ENCODE measurements at places on chromosomes 3 and 15.
A peak's percentile ranks its signal among the peaks of the same experiment; 100 is the strongest.

DNA sequence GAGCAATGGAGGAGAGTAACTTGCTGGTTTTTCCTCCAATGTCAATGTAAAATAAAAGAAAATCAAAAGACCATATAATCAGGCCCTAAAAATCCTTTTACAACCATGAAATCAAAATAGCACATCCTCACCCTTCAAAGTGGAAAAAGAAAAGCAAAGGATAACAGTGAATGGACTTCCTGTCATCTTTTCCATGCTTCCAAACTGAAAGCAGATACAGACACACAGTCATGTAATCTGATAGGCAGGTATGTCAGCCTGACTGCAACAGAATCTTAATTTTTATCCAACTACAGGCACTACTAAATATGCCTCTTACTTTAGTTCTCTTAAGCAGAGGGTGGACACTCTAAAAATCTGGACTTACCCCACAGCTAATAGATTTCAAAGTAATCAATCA is 27.8 kb upstream of the IGDCC4 start:
- DNase-seq, result no peak

- no peak for DNase-seq
Observed at GRCh38 chr15:75786575-75786947, 56.7 kb upstream of the UBE2Q2 start.

- no peak for DNase-seq
Observed at GRCh38 chr3:168974617-168975403, 688.7 kb downstream of the MECOM start.

DNA sequence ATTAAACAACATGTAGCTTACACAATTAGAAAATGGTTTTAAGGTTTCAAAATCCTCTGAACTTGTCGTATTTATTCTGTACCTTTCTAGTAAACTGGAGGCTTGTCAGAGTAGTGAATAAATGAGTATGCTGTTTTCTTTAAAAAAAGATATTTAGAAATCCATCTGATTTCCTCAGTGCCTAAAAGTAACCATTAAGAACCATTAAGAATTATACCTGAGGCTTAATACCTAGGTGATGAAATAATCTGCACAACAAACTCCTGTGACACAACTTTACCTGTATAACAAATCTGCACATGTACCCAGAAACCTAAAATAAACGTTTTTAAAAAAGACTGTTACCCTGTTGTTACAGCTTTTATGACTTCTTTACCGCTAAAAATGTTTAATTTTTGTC is 143.0 kb upstream of the SOX2 start:
- DNase-seq, result no peak

- peak; percentile 67 for DNase-seq
Observed at GRCh38 chr3:41117398-41117870, 81.9 kb upstream of the CTNNB1 start.

GRCh38 chr3:4471907-4472306 is 4.8 kb upstream of the SUMF1 start:
- no peak for DNase-seq

GRCh38 chr15:68210821-68211655 is 5.9 kb upstream of the CALML4 start:
- peak; percentile 73 for DNase-seq

GRCh38 chr3:48456456-48456855 is 9.9 kb downstream of the ATRIP start:
- no peak for DNase-seq

DNA sequence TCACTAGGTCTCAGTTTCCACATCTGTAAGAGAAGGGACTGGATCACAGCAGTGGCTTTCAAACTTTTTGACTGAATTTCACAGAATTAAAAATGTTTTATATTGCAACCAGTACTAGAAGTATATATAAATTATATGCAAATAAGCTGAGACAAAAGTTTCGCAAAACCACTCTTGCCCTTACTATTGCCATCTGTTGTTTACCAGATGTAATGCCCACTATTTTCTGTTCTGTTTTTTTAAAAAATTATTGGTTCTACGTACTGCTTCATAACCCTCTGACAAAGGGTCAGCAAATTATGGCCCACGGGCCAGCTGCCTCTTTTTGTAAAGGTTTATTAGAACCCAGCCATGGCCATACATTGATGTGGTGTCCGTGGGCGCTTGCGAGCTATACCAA is 44.8 kb downstream of the PDIA5 start:
- DNase-seq, result no peak

DNA sequence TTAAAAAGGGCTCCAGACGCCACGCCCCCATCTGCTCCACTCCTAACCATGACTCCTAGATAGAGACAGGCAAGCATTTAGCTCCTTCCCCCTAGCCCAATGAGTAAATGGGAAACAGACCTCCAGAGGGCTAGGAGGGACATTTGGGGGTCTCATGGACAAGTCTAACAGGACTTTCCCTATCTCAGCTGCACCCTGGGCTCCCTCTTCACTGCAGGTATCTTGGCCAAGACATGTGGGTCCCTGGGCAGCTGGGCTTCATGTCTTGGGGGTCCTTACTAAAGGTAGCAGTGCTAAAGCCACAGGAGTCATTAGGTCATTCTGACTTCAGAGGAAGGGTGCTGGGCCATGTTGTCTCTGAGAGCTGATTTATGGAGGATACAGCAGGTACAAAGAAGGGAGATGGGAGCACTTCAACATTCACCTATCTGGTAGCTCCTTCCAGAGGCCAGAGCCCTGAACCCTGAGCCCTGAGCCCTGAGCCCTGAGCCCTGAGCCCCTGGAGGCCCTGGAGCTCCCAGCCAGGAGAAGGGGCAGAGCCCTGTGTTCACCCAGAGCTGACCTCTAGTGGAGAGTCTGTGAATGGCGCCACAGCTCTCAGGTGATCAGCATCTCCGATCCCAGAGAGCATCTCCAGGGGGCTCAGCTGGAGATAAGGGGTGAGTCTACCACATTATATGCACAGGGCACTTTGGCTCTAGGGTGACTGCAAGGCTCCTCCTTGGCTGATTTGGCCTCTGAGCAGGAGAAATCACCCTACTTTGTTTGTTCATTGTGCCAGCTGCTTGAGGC is 40.1 kb upstream of the EPHB1 start:
- DNase-seq, result peak; percentile 67

GRCh38 chr3:104362319-104362718 is 1004.4 kb upstream of the ALCAM start:
- no peak for DNase-seq

DNA sequence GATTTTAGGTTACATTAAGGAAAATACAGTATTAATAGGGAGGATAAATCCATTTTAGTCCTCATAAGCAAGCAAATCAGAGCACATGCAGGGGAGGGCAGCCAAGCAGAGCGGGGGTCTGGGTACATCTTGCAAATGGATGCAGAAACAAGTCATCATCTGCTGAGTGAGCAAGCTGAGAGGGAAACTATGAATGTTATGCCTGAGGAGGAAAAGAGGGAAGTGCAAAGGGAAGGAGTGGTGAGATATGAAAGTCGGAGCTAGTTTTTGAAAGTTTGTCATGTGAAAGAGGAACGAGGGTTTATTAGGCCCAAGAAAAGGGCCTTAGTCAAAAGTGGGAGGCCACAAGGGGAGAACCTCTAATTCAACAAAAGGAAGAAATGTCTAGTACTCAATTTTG is 15.4 kb downstream of the PTX3 start:
- DNase-seq, result no peak

DNA sequence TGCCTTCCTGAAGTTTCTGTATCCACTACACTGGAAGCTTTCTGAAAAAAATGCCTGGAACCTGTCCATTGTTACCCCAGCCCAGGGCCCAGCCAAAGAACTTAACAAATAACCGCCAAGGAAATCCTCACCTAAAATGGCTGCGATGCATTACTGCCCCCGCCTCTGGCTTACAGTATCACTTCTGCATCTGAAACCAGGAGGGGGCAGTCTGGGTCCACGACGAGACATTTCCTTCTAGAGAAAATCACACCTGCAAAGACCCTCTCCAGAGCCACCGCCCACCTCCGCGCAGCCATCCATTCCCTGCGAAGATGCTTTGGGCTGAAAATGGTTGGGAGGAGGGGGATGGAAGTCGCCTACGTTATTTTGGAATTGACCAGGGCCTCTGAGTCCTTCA is 22.4 kb upstream of the CELF6 start:
- no peak for DNase-seq

DNA sequence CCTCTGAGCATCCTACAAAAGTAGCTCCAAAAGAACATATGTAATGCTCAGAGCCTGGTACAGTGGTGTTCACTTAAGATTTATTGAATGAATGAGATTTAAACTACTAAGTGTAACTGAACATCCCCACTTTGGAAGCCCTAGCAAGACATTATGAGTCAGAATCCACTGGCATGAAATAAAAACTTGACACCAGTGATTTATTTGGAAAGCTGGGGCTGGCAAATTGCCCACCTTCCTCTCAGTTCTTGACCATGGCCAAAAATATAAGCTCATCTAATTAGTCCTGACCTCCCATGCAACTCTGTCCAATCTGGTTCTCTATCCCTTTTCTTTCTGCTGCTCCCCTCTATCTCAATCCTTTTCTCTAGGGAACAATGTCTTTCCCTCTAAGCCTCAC is 418.0 kb downstream of the PLCL2 start:
- DNase-seq, result no peak

- DNase-seq, result no peak
Observed at GRCh38 chr3:167241048-167241845, 138.8 kb downstream of the ZBBX start.

DNA sequence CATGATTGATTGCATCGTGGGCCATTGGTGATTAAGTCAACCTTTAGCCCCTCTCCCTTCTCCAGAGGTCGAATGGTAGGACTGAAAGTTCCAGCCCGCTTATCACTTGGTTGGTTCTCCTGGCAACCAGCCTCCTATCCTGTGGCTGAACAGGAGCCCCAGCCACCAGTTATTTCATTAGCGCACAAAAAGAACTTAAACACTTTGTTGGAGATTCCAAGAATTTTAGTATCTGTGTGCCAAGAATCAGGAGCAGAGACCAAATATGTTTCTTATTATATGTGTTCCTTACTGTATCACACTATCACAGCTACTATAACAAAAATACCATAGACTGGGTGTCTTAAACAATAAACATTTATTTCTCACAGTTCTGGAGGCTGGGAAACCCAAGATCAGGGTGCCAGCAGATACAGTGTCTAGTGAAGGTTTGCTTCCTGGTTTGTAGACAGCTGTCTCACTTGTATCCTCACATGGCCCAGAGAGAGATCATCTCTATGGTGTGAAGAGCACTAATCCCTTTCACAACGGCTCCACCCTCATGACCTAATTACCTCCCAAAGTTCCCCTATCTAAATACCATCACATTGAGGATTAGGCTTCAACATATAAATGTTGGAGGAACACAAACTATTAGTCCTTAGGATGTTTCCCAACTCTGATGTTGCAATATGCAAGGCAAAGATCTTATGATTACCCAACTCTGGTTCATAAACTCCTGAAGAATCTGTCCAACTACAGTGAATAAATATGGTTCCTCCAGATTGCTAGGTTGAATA is 30.5 kb upstream of the APH1B start:
- DNase-seq, result no peak

DNA sequence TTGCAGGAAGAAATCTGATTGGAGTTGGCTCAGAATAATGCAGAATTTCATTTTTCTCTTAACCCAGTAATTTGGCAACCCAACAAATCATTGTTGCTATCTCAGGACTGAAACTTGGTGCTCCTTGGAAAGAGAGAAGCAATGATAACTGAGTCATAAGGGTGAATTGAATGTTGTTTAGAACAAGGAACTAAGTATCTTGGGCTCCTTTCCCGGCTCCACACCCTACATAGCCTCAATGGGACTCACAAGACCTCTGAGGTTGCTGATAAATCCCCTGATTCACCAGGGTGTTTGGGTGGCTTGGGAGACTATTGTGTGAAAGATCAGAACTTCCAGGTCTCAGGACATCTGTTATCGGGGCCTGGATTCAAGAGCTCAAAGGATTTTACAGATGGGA is 7.8 kb upstream of the RAB8B start:
- DNase-seq, result no peak

DNA sequence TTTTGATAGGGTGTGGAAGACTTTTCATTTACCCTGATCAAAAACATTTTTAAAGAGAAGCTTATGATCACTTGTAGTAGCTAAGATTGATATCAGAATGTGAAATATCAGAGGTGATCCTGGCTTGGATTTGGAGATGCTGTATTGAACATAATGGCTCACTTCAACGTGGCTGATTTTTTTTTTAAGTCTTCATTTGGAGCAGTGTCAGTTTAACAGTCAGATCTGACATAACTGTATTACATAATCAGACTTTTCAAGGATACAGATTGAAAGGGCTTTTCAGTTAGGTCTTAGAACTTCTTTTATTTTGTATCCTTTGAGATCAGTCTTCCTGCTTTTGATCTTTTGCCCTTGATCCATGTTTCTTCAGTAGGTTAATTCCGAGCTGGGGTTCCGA is 98.5 kb downstream of the ITPR1 start:
- DNase-seq, result no peak

- no peak for DNase-seq
Observed at GRCh38 chr3:132090921-132091320, 56.1 kb upstream of the CPNE4 start.

- DNase-seq, result no peak
Observed at GRCh38 chr3:131386429-131387165, 5.0 kb downstream of the NUDT16 start.

GRCh38 chr3:146577662-146578061 is 27.5 kb downstream of the PLSCR5 start:
- no peak for DNase-seq

DNA sequence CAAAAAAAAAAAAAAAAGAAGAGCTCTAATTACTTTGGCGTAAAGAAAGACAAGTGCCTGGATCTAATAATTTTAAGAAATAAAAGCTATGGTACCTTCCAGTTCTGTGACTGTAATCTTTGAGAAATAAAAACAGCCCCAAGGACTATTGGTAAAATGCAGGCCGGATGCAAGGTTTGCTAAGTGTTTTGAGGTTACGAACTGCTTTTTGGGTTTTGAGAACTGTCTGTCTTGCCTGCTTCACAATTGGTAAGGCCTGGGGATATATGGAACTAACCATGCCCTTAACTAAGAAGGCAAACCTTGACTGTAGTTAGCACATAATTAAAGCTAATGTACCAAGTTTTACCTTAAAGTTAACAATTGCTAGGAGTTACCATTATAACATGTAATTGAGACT is 388.4 kb upstream of the CBLB start:
- DNase-seq, result no peak

DNA sequence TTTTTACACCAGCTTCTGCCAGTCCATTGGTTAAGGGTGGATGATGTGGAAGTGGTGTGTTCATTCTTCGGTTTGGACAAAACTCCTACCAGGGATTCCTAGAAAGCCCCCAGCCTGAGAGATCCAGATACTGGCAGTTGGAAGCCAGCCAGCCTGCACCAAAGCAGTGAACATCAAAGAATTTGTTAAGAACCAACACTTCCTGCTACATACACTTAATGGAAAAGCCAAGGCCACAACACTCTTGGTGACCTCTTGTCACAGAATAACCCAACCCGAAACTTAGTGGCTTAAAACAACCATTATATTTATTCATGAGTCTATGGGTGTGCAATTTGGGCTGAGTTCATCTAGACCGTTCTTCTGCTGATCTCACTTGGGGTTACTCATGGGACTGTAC is 42.9 kb upstream of the ADAMTS9 start:
- DNase-seq, result no peak

Measured in GM10248 (cell line).